ENCODE measurements at places on chromosomes 1 and 21.

- DNase-seq = no peak
Measured at GRCh38 chr1:160835751-160836150, 26.9 kb downstream of the CD244 start.

GRCh38 chr1:221633841-221634409, 108.0 kb downstream of the DUSP10 start:
- DNase-seq = no peak

GRCh38 chr1:85240643-85241042, 18.8 kb downstream of the C1orf52 start:
- no peak for DNase-seq

DNA sequence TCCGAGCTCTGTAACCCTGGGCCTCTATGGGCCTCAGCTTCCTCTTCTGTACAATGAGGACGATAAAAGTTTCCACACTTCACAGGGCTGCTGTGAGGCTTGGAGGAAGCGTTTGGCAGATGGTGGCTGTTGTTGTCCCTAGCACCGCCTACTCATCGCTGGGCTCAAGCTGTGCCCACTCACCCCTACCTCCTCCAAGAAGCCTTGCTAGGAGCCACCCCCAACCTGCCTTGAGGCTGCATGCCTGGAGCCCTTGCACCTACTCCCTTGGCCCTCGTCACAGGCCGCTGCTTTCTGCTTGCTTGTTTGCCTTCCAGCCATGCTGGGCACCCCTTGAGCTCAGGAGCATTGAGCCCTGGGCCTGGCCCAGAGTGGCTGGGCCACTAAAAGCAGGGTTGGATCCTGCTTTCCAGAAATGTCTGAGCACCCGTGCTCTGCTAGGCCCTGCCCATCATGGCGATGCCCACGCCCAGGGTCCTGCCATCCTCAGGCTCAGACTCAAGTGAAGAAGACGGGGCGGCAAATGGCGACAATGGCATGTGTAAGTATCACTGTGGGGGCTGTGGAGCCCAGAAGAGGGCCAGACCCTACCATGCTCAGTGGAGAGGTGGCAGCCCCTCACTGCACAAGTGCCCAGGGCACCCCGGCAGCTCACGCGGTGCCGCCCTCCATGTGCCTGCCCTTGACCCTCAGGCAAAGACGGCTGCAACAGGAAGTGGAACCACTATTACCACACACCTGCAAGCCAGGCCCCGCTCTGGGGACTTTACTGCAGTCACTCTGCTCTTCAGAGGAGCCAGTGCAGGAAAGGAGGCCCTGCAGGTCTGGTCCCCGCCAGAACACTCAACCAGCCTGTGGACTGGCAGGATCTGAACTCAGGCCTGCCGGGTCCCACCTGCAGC, 9.5 kb downstream of the SH3BGRL3 start:
- DNase-seq = peak; percentile 50

DNA sequence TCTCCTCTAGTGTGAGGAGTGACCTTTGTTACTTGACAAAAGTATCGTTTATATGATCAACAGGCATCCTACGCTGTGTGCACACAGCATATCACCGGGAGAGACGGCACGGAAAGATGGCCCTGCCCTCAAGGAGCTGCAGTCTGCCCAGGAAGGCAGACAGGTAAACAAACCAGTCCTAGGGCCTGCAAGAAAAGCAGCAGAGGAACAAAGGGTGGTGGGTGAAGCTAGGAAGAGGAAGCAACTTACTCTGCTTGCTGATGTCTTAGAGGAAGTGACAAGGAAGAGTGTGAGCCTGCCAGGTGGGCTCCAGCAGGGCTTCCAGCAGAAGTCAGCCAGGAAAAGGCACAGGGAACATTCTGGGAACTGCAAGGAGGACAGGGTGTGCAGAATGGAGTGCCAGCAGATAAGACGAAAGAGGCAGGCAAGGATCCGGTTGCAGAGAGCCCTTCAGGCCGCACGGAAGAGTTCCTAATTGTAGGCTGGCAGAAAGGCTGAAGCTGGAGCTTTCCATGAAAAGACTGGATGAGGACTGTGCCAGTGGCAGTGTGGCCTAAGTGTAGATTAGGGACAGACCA, 106.7 kb downstream of the SLC45A1 start:
- DNase-seq = peak; percentile 81

DNA sequence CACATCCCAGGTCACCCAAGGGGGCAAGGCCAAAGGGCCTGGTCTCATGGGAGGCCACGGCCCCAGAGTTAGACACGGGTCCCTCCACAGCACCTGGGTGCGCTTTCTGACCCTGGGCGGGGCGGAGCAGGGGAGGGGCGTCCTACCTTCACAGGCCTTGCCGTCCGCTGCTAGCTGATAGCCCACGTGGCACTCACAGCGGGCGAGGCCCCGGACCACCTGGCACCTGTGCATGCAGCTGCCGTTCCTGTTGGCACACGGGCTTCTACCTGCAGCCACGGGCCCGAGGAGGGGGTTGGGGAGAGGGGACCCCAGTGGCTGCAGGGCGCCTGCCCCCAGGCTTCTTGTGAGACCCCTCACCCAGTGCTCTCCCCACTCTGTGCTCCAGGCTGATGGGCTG, 59.9 kb downstream of the ARHGEF16 start:
- no peak for DNase-seq

- no peak for DNase-seq
Measured at GRCh38 chr21:37742532-37742931, 173.7 kb downstream of the KCNJ6 start.

GRCh38 chr1:208242941-208243526, 1.1 kb downstream of the PLXNA2 start:
- DNase-seq = no peak

DNA sequence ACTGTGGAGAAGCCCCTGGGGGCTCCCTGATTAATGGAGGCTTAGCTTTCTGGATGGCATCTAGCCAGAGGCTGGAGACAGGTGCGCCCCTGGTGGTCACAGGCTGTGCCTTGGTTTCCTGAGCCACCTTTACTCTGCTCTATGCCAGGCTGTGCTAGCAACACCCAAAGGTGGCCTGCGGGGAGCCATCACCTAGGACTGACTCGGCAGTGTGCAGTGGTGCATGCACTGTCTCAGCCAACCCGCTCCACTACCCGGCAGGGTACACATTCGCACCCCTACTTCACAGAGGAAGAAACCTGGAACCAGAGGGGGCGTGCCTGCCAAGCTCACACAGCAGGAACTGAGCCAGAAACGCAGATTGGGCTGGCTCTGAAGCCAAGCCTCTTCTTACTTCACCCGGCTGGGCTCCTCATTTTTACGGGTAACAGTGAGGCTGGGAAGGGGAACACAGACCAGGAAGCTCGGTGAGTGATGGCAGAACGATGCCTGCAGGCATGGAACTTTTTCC, 24.8 kb downstream of the PCSK9 start:
- DNase-seq = no peak

DNA sequence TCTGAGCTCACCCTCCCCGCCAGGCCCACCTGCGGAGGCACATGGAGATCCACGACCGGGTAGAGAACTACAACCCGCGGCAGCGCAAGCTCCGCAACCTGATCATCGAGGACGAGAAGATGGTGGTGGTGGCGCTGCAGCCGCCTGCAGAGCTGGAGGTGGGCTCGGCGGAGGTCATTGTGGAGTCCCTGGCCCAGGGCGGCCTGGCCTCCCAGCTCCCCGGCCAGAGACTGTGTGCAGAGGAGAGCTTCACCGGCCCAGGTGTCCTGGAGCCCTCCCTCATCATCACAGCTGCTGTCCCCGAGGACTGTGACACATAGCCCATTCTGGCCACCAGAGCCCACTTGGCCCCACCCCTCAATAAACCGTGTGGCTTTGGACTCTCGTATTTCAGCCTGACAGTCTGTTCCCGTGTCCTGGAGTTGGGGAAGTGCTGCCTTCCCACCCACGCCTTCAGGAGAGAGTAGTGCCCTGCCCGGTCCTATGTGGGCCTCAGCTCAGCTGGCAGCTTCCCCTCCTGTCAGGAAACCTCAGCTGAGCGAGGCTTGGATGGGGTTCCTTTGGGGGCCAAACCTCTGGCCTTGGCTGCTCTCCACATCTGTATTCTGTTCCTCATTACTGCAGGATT, 9.2 kb downstream of the ZBTB48 start:
- no peak for DNase-seq

DNA sequence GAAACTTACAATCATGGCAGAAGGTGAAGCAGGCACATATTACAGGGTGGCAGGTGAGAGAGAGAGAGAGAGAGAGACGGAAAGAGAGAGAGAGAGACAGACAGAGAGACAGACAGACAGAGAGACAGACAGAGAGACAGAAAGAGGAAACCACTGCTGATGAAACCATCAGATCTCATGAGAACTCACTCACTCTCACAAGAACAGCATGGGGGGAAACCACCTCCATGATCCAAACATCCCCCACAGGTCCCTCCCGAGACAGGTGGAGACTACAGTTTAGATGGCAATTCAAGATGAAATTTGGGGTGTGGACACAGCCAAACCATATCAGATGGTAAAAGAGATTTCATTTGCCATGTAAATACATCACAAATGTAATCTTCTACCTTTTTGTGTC, 708.1 kb downstream of the MRPL39 start:
- no peak for DNase-seq

DNA sequence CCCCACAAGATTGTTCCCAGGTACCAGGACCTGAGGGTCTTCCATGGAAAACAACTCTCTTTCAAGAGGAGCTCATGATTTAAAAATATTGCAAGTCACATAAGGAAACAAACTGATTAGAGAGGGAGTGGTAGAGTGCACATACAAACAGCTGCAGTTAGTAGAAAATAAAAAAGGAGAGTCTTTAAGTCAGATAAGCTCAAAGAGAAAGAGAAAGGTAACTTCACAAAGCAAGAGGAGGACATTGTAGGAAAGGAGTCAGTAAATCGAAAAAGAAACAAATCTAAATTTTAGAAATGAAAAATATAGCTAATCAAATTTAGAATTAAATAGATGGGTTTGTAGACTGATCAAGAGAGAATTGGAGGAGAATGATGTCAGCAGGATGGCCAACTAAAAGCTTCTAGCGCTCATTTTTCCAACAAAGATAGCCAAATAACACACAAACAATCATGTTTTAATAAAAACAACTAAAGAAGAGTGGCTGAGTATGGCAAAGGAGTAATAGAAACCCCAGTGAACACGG, 86.1 kb upstream of the CD53 start:
- DNase-seq = no peak

DNA sequence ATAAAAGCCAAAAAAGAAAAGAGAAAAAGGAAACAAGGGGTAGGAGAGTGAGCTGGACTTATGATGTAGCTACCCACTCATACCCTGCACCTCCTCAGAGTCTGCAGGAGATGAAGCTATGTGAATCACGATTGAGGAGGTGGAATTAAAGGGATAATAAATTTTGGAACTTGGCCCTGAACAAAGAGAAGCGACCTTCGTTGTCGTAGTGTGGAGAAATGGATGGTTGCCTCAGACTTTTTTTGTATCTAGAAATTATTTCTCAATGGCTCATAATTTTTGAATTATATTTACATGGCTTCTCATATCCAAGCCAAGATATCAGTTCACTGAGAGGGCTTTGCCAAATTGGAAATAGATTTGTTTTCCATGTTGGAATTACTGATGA, 37.8 kb upstream of the SIPA1L2 start:
- DNase-seq = no peak

- DNase-seq = peak; percentile 27
Measured at GRCh38 chr1:41353744-41354143, 7.5 kb upstream of the FOXO6 start.

DNA sequence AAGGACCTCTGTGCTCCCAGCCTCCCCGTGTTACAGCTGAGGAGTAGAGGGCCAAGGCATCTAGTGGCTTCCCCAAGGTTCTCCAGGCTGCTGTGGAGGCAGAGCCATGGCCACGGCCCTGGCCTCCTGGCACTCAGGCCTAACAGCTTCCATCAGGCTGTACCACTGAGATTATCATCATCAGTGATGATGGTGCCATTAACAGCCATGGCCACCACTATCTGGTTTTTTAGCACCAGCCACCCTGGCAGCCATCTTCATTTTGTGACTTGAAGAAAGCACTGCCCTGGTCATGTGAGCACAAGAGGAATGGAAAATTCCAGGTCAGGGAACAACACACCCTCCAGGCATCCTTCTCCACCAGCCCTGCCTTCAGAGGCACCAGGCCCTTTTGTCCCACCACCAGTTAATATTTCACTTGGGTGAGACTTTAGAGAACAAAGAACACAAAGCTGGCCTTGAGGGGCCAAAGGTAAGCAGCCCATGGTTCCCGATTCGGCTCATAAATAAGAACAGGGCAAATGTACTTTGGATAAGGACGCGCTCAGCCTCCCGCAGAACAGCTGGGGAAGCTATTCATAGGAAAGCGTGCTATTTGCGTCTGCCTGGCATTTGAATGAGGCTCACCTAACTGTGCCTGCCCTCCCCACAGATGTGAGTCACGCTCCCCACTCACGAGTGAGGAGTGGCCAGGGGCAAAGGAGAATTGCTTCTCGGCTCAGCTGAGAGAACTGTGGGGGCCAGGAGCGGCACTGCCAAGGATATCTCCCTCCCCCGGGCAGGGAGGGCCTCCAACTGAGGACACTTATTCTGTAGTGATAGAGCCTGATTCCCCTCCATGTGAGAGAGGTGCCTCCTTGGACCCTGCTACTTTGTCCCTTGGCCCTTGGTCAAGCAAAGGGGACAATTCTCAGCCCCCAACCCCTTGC, 95.6 kb downstream of the CD58 start:
- peak; percentile 84 for DNase-seq

- no peak for DNase-seq
Measured at GRCh38 chr1:221141096-221141495, 261.9 kb downstream of the HLX start.

DNA sequence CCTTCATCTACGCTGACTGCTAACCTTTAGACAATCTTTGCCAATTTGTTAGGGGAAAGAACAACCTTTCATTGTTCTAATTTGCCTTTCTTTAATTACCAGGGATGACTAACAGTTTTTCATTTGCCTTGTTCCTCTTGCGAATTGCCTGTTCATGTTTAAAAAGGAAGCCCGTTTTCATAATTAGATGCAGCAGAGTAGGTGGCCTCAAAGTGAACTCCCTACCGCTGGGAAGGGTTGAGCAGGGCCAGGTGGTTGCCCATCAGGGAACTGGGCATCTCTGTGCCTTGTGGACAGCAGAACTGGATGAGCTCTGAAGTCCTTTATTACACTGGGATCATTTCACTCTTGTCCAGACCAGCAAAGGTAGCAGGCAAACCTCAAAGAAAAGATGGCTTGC, 59.0 kb downstream of the HIVEP3 start:
- no peak for DNase-seq

- DNase-seq = no peak
Measured at GRCh38 chr1:172909606-172910326, 141.0 kb downstream of the TNFSF18 start.

GRCh38 chr21:42918291-42918690, 7.1 kb downstream of the ERVH48-1 start:
- DNase-seq = no peak

Data from left colon (tissue), 2 donors.